ENCODE measurements at places on chromosomes 2 and 18.

- no peak for DNase-seq
Measured at GRCh38 chr2:218425531-218425930, 6.6 kb downstream of the VIL1 start.

DNA sequence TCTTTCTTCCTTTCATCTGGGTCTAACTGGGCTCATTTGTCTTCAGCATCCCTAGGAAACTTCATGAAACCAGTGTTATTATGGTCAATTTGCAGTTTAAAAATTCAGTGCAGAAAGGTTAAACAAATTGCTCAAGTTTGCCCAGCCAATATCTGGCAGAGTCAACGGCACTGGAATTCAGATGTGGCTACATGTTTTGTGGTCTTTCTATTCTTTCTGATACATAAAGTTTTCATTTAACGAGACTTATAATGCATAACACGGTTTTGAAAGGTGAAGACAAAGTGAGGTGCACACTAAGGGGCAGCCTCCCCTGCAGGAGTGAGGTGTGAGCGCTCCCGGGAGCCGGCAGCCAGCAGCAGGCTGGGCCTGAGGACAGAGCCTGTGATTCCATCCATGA, 164.6 kb downstream of the RTP5 start:
- no peak for DNase-seq

- no peak for DNase-seq
Measured at GRCh38 chr2:191341436-191341835, 96.2 kb downstream of the MYO1B start.

GRCh38 chr2:46283693-46284092, 13.5 kb upstream of the EPAS1 start:
- no peak for DNase-seq

GRCh38 chr18:45753286-45753685, 29.3 kb downstream of the SLC14A1 start:
- no peak for DNase-seq

- DNase-seq = no peak
Measured at GRCh38 chr18:58975781-58976180, 111.1 kb downstream of the ZNF532 start.

- DNase-seq = no peak
Measured at GRCh38 chr2:176500901-176501300, 231.7 kb downstream of the MTX2 start.

DNA sequence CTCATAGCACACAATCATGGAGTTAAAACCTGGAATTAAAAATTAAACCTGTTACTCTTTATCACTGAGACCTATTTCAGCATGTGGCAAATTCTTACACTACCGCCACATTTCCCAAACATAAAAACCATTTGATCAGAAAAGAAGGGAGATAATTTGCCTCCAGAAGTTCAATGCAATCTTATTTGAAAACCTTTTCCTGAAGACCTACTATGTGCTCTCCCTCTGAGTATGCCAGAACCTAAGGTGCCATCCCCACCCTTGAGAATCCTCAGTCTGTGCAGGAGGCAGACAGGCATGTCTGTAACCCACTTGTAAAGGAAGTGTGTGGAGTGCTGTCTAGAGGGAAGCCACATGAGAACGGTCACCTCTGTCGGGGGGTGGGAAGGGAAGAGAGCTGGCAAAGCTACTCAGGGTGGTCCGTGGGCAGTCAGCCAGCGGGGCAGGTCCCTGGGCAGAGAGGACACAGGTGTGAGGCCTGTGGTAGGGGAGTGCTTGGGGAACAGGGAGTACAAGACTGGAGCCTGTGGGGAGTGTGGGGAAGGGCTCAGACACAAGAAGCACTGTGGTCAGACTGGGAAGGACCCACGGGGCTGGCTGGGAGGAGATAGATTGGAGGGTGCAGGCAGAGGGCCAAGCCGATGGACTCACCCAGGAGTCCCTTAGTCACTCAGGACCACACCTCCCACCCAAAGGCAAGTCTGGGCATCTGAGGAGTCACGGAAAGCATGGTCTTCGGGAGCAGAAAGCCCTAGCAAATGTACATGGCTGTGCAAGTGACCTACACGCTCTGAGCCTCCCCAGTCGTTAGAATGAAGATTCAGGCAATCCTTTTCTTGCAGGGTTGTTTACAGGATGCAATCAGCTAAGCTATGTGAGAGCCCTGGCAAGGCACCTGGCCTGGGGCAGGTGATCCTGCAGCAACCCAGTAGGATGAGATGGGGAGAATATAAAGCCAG, 22.8 kb downstream of the CRACDL start:
- no peak for DNase-seq

DNA sequence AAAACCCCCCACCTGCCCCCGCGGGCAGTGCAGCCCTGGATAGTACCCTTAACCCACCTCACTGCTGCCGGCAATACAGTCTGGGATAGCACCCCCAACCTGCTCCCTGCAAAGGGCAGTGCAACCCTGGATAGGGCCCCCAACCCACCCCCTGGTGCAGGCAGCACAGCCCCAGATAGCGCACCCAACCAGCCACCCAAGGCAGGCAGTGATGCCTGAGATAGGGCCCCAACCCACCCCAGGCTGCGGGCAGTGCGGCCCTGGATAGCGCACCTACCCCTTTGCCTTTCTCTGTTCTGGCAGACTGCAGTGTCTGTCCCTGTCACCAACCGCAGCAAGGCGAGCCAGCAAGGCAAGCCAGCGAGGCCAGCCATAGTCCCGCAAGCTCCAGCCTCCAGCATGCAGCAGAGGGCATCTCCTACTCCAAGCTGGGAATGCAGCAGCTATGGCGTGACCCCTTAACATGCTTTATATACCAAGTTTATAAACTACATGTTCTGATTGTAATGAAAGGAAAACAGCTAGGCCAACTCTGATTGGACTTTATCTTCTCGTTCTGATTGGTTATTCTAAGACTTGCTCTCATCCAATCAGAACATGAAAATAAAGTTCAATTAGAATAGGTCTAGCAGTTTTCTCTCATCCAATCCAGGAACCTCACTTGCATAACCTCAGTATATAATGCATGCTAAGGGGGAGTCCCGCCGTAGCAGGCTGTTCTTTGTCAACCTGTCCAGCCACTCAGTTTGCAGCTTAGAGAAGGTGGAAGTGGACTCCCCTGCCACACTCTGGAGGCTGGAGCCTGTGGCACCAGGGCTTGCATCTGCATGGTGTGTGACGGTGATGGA, 34.1 kb upstream of the ANKRD62 start:
- no peak for DNase-seq

DNA sequence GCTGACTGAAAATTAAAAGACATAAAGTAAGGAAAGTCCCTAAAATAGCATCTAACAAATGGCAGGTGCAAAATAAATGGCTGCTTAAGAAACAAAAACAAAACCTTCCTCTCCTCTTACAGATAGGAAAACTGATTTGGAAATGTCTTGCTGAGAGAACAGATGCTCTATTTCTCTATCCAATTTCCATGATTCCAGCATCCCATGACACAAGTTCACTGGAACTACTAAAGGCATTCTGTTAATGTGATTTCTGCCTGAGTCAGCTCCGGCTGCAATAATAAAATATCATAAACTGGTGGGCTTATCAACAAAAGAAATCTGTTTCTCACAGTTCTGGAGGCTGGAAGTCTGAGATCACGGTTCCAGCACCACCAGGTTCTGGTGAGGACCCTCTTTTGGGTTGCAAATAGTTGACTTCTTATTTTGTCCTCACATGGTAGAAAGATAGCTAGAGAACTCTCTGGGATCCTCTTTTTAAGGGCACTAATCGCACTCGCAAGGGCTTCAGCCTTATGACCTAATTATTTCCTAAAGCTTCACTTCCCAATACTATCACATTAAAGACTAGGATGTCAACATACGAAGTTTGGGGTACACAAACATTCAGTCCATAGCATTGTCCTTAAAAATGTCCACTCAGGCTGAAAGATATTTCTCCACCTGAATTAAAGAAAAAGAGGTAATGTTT, 78.2 kb upstream of the GALNT3 start:
- no peak for DNase-seq

DNA sequence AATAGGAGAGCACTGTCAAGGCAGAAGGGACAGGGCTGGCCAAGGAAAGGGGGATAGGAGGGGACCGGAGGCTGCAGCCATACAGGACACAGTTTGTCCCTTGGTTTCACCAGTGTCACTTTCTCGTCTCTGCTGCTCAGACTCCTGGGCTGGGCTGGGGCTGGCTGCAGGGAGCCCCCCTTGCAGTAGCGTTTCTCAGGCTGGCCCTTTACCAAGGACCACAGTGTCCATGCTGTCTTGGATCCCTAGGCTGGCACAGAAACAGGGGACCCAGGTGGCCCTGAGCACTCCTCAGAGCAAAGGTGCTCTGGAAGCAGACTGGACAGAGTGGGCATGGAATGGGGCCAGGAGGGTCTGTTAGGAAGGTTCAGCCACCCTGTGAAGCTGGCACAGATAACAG, 34.8 kb downstream of the ATOH8 start:
- no peak for DNase-seq

DNA sequence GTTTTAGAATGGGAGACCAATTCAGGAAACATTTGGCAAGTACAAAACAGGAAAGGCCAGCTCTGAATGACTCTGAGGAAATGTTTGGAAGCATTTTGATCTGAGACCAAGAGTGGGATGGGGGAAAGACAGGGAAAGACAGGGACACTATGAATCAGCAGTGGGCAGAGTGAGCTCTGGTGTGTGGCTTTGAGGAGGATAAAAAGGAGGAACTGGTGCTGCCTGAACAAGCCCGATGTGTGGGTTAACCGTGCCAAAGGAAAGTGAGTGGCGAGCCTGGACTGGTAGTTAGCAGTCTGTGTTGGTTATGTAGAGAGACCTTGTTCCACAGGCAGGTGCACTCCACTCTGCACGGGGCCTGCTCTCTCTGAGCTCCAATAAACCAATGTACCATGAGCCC, 5.3 kb downstream of the MFSD6 start:
- no peak for DNase-seq

- DNase-seq = no peak
Measured at GRCh38 chr2:173395567-173396351, 41.1 kb downstream of the CDCA7 start.

DNA sequence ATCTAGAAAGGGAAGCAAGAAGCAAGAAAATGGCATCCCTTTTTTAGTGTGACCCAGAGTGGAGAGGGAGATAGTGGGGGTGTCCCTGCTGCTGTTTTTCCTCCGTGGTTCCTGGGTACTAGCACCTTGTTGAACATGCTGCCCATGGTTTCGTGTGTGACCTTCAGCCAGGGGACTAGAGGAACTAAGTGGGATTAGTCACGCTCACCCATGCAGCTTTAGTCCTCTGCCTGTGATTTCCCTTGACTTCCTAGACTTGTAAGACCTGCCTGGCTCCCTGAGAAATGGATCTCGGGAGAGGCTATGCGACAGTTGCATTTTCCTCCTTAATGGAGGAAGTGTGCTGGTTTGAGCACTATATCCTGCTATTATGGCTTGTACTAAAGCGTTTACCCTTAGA, 471.4 kb downstream of the DCDC2C start:
- no peak for DNase-seq
